ENCODE measurements at places on chromosomes 2 and 18.

- DNase-seq = no peak
Measured at GRCh38 chr2:205375461-205376448, 306.5 kb upstream of the NRP2 start.

- DNase-seq = no peak
Measured at GRCh38 chr18:63774511-63774910, 707 bp upstream of the SERPINB7 start.

DNA sequence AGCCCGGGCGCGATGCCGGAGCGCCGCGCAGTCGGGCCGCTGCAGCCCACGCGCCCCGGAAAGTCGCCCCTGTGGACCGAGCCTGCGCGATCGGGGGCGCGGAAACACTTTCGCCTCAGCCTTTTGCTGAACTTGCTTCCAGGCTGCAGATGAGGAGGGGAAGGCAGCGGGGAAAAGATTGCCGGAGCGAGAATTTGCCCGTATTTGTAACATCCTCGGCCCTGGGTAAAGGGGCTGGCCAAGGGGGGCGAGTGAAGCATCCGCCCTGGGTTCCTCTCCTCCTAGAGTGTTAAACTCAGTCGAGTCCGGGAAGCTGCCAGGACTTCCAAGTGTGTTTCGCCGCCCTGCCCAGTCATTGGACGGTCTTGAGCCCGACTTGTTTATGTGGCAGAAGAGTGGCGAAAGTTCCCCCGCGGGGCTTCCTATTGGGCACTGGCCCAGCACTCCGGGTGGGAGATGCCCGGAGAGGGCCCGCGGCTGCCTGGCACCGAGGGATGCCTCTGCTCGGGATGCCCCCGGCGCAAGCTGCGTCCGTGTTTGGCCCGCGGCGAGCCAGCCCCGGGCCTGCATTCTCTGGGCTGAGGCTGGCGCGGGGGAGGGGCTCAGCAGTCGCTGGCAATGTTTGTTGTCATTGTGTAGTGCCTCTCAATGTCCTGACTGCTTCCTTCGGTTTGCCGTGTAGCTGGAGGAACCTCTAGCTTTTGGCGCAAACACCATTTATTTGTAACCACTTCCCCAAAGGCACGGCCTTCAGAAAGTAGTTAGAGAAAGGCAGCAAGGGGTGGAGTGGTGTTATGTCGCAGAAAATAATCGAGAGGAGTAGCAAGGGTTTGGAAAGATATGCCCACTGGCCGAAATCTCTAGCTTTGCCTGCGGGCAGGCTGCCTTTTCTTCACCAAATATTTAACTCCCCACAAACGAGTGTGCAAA is 1.1 kb downstream of the CYBRD1 start:
- DNase-seq = peak; percentile 60

DNA sequence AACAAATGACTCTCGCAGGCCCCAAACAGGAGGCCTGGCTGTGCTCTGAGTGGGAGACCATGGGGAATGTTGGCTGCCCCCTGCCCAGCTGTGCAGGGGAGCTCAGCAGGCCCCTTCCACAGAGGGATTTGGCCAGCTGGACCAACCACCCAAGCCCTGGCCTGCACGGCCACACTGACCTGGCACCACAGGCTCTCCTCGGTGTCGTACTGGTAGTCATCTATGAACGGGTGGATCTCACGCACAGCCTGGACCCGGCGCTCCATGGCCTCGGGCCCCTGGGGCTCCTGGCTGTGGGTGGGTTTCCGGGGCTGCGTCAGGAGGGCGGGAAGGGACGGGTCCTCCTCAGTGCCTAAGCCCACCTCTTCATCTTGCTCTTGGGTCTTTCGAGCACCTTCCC is 74.5 kb downstream of the POLR1A start:
- DNase-seq = no peak

DNA sequence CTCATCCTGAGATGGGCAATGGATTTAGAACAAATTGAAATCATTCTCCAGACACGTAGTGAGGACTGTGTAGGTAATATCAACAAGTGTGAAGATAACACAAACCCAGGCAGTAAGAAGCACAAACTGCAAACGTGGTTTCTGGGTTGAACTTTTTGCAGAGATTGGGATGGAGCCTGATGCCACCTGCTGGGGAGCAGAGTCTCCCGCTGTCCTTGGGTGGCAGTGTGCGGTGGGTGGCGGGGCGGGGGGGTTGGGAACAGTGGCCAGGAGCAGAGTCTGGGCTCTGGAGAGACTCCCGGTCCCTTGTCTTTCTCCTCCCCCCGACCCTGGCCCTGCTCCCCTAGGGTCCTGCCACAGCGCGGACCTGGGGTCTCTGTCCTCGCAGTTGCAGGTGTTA is 19.5 kb downstream of the TRAF3IP1 start:
- no peak for DNase-seq

DNA sequence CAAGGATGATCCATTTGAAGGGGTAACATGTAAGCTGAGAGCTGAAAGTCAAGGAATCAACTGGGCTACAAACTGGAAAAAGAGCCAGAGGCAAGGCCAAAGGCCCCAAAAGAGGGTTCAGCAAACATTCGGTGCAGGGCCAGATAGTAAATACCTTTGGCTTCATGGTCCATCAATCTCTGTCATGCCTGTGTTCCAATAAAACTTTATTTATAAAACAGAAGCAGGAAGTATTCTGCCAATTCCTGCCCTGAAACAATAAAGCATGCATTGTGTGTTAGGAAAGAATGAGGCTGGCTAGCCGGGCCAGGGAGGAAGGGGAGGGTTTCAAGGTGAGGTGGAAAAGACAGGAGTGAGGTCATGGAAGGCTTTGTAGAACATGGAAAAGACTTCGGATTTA is 107.1 kb downstream of the LBH start:
- no peak for DNase-seq

DNA sequence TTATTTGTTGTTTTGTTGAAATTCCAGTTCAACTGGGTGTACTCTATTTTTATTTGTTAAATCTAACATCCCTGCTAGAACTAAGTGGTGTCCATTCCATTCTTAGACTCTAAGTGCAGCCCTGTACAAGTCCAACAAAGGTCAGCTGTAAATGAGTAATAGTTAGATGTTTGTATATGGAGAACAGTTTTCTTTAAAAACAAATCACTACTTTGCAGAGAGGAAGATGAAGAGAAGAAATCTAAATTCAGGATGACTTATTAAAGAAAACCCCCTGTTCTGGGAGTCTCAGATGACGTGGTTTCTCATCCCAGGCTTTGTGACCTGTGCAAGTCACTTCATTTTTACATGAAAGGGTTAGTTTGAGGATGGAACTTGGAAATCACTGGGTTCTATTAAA is 57.9 kb downstream of the GALNT14 start:
- DNase-seq = no peak

GRCh38 chr2:109545828-109546713 is 67.7 kb downstream of the SEPTIN10 start:
- DNase-seq = peak; percentile 67

DNA sequence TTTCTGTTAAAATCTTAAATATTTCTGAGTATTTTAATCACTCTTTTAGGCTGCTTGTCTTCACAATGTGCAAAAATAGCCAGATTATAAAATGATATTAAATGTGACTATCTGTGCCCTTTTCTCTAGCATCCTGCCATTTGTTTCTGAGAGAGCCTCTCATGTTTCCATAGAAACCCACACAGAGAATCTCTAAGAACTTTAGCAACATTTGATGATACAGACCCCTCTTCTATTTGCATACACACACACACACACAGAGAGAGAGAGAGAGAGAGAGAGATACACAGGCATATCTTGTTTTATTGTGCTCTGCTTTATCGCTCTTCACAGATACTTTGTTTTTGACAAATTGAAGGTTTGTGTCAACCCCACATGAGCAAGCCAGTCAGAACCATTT is 134.5 kb upstream of the DDX18 start:
- DNase-seq = no peak

GRCh38 chr2:231662811-231663457 is 45.4 kb upstream of the PTMA start:
- DNase-seq = no peak

DNA sequence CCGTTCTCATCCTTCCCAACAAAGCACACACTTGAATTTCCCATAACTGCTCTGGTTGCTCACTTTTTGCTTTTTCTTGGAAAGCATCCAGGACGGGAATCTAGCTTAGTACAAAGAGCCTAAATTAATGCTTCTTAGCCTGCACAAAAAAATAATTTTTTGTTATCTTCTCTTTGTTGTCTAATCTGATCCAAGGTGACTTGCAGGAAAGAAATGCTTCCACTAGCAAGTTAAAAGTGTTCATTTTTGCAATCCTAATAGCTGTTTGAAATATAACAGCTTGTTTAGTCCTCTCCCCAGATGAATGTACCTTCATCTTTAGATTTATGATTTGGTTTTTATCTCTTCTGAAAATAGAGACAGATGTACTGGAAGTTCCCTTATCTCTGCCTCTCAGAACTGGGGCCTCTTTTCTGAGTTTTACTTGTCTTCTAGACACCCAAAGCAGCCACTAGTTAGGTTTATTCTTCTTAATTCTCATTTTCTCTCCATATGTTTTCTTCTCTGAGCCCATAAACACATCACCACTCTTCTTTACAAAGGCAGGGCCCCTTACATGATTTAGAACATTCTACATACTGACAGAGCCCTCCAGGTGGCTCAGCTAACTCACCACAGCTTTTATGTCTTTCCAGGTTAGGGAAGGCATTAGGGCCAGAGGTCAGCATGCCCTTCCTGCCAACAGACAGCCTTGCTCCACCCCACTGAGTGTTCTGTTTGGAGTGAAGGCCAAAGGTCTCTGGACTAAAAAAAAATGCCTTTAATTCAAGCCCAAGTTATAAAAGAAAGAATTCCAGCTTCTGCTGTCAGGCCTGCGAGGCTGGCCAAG is 74.7 kb upstream of the MAP4K3 start:
- DNase-seq = no peak

GRCh38 chr18:42574871-42575270 is 540.6 kb downstream of the RIT2 start:
- DNase-seq = no peak

- no peak for DNase-seq
Measured at GRCh38 chr18:49880661-49881060, 67.3 kb upstream of the ACAA2 start.

DNA sequence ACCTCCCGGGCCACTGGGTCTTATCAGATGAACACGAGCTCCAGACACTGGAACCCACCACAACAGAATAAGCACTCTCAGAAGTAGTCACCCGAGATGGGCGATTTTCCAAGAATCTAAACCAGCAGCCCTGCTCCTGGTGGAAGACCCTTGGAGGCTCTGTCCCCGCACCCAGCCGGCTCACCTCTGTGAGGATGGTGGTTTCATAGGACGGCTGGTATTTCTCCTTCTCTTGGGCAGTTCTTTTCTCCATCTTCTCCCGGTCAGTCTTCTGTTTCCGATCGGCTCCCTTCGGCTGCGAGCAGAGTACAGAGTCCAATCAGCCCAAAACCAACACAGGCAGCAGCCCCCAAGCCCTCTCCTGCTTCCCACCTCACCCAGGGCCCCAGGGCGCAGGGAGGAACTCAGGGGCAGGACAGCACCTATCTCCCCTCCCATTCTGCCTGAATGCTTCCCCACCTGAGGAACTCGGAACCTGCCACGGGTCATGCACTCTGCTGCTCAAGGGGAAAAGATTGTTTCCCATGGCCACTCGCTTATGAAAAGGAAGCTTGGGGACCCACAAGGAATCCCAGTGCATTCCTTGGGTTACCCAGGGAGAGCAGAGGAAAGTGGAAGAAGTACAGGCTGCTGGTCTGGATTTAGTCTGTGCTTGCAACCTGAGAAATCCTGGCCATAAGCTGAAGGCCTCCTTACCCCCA is 42.7 kb downstream of the TFCP2L1 start:
- DNase-seq = no peak

- DNase-seq = no peak
Measured at GRCh38 chr2:184534986-184535385, 63.3 kb upstream of the ZNF804A start.

DNA sequence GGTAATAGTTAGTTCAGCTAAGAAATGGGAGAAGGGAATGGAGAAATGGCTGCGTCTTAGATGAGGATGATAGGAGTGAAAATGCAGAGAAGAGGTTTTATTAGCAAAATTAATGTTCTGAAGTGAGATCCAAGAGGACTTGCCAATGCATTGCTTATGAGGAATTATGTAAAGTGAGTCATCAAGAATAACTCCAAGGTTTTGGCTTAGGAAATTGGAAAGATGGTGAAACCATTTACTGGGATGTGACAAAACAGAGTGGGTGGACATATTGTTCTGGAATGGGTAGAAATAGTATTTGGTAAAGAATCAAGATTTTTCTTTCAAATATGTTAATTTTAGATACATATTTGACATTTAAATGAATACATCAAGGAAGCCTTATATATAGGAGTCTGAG is 306.6 kb upstream of the CYRIA start:
- no peak for DNase-seq

DNA sequence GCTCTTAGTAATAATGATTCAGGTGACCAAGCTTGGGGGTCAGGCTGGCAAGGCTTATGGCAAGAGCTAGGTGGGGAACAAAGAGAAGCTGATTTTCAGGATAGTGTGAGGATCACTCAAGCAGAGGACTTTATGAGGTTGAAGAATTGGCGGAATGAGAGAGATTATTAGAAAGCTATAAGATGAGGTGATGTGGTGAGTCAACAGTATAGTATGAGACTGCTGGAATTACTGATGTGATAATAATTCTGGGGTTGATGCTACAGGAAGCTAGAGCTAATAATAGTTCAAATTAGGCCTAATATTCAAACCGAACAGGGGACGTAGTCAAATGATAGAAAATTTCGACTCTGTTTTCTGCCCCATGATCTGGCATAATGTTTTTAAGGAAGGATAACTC is 2115.3 kb upstream of the PIK3C3 start:
- no peak for DNase-seq

- DNase-seq = no peak
Measured at GRCh38 chr2:8303322-8303832, 378.5 kb upstream of the ID2 start.

All from HEK293T (cell line).